ENCODE measurements at places on chromosomes 13 and 19.

DNA sequence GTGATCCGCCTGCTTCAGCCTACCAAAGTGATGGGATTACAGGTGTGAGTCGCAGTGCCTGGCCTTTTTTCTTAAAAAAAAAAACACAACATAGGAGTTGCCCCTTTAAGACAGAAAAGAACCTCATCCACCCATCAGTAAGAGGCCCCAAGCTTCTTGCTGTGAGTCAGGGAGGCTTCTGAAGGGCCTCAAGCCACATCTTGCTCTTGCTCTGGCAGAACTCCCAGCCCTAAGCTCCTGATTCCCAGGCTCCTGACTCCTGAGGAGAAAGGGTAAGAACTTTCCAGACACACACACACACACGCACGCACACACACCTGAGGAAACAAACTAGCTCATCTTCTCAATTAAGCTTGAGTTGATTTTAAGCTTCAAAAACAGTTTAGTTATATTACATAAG, 6.9 kb downstream of the ETFB start:
- DNase-seq, result no peak

- DNase-seq, result no peak
These were observed 717.3 kb downstream of the DACH1 start for GRCh38 chr13:71149498-71150363.

DNA sequence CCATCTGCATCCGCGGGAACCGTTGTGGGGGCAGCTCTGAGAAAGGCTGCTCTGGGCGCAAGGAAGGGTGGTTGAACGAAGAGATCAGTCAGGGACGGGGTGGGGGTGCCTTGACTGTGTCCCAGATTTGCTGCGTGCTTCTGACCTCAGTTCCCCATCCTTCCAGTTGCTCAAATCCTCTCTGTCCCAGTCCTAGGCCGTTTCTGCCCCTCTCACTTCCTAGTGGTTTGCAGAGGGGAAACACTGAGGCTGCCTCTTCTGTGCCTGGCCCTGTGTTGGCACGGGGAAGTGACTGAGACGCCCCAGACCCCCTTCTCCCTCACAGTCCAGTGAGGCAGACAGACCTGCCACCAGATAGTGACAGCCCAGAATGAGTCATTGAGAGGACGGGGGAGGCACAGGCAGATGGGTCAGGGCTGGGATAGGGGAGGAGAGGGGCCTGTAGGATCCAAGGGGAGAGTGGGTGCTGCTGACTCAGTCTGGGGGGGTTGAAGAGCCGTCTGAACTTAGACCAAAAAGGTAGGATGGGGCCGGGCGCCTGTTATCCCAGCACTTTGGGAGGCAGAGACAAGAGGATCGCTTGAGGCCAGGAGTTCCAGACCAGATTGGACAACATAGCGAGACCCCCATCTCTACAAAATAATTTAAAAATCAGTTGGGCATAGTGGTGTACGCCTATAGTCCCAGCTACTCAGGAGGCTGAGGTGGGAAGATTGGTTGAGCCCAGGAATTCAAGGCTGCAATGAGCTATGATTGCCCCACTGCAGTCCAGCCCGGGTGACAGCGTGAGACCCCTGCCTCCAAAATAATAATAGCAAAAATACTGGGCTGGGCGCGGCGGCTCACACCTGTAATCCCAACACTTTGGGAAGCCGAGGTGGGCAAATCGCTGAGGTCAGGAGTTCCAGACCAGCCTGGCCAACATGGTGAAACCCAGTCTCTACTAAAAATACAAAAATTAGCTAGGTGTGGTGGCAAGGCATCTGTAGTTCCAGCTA, 26.5 kb downstream of the NUMBL start:
- DNase-seq, result peak; percentile 21

- no peak for DNase-seq
These were observed 8.9 kb downstream of the LONP1 start for GRCh38 chr19:5711025-5711424.

DNA sequence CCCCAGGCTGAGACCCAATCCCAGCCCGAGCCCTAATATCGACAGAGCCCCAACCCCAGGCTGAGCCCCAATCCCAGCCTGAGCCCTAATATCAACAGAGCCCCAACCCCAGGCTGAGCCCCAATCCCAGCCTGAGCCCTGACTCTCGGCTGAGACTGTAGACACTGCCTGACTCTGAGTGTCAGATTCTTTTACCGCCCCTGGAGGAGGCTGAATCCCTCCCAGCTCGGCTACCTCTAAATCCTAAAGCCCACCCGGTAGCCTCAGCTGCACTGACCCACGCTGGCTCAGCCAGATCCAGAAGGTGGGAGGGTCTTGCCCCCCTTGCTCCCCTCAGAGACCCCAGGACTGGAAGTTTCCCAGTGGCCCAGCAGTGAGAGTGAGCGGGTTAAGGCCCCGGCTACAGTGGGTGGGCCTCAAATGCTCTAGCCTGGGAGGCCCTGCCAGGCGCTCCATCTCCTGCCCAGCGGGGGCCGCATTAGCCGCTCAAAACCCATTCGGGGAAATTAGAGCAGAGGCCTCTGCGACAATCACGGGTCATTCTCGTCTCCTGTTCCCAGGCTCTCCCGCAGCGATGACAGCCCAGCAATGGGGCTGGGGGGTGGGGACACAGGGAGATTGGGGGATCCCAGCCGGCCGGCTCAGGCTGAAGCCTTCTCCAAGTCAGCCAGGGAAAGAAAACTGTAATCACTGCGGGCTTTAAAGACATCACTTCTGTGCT, 43.8 kb downstream of the ZNRF4 start:
- DNase-seq, result no peak

- no peak for DNase-seq
These were observed 798.4 kb downstream of the PCDH17 start for GRCh38 chr13:58429917-58430316.

GRCh38 chr13:112245179-112245724, 130.9 kb upstream of the SPACA7 start:
- no peak for DNase-seq

DNA sequence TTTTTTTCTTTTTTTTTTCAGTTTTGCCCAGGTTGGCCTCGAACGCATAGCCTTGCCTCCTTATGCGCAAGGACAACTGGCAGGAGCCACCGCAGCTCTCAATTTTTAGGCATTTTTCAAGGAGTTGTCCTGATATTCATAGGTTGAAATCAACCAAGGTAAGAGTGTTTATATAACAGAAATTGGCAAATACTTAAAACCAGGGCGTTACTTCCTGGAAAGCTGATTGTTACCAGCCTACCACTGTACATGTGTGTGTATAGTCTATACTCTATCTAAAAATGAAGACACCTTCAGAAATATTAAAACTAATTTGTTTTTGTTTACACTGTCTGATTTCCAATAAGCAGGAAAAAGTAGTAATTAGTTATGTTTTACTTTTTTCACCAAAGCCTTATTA, 39.2 kb downstream of the GPC6 start:
- no peak for DNase-seq

DNA sequence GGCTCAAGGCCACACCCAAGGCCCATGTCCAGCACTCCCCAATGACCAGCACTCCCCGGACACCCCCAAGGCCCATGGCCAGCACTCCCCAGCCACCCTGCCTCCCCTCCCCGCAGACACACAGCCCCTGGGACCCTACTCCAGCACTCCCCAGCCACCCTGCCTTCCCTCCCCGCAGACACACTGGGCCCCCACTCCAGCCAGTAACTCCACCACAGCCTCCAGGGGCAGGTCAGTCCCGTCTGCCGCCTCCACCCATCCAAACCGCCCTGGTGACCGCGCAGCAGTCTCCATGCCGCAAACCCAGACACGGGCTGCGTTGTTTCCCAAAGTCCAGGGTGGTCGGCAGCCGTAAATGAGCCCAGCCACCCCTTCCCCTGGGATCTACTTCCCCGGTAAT, 70.7 kb downstream of the SPACA7 start:
- no peak for DNase-seq

DNA sequence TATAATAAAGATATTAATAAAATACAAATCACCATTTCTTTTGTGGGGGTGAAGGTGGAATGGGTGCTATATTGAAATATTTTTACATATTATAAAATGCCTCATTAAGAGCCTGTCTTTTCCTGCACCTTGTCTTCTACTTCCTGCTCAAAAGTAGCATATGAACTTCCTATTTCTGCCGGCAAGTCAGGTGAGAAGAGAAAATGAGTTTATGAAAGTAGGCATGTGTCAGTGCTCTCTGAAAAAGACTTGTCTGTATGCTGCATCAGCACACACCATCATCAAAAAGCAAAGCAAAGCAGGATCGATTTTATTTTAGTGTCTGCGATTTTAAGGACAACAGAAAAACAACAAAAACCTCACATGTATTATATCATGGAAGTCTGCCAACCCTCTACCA, 114.2 kb downstream of the RAP2A start:
- peak; percentile 42 for DNase-seq

- no peak for DNase-seq
These were observed 10.4 kb upstream of the ITM2B start for GRCh38 chr13:48222358-48223301.

- DNase-seq, result no peak
These were observed 31.5 kb downstream of the PEPD start for GRCh38 chr19:33490041-33490451.

GRCh38 chr19:5336195-5336965, 4.2 kb downstream of the PTPRS start:
- DNase-seq, result no peak

- DNase-seq, result no peak
These were observed 50.9 kb downstream of the PEPD start for GRCh38 chr19:33470686-33471085.

DNA sequence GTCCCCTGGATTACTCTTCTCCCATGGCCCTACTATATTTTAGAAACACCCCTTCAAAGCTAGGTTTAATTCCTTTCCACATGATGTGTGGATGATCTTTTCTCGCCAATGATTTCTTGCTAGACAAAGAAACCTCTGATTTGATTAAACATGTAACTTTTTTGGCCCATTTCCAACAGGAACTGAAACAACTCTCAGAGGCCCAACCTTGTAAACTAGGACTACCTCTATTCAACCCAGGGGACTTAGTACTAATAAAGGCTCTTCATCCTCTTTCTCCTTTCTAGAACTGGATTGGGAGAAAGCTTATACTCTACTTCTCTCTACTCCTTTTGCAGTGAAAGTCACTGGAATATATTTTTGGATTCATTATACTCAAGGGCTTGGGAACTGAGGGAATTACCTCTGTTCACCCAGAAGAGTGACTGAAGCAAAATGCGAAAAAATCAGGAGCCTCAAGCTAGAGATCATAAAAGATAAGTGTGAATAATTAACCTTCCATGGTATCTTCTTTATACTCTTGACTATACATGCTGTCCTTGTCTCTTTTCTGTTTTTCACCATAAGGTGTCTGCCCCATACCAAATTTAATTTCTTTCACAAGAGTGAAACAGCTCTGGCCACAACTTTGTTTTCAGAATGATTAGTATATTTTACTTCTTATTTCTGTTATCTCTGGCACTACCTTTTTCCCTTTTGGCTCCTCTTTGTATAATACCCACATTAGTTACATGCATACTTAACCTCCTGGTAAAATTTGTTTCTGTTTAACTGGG, 977.6 kb downstream of the SLITRK5 start:
- peak; percentile 16 for DNase-seq

DNA sequence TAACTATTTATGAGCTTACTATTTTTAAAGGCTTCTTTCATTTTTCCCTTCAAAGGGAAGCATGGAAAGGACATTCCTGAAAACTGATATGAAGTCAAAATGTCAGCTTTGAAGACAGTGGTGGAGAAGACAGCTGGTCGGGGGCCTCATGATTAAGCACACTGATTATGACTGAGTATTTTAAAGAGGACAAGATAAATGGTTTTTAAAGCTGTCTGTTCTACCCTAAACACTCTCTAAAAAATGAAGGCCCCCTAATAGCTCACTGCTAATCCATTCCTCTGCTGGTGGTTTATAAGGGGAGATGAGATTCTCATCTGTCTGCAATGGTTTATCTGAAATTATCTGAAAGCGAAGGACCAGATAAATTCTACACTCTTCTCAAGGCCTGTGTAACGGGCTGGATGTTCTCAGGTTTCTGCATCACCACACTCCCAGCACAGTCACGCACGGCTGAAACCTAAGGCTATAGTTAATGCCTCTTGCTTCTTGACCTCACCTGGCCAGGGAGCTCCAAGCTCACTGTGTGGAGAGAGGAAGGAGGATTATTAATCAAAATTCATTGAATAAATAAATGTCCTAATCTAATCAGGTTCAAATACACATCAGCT, 86.9 kb upstream of the DOCK9 start:
- no peak for DNase-seq

GRCh38 chr19:17405250-17406045, at the start of gene BST2:
BST2 (minus strand) TSS chr19:17405630; CDS start chr19:17405575, 55 bp downstream.
- peak; percentile 95 for DNase-seq

DNA sequence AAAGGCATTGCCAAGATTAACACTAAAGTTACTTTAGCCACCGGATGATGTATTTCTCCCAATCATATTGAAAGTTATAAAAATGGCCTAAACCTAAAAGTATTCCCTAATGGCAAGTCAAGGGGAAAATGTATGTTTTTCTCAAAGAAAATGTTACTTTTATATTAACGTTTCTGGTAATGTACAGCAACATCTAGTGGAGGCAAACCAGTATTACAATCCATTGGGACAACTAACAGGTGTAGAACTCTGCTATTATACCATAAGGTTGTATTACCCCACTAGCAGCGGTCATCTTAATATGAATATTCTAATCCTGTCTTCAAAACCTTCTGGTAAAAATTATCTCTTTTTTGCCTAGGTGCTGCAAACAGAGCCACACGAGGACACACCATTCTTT, 69.2 kb downstream of the ZNF100 start:
- no peak for DNase-seq

- no peak for DNase-seq
These were observed 7.7 kb upstream of the ZNF611 start for GRCh38 chr19:52742516-52742915.

GRCh38 chr19:21317821-21318220, 11.4 kb downstream of the ZNF708 start:
- DNase-seq, result no peak

DNA sequence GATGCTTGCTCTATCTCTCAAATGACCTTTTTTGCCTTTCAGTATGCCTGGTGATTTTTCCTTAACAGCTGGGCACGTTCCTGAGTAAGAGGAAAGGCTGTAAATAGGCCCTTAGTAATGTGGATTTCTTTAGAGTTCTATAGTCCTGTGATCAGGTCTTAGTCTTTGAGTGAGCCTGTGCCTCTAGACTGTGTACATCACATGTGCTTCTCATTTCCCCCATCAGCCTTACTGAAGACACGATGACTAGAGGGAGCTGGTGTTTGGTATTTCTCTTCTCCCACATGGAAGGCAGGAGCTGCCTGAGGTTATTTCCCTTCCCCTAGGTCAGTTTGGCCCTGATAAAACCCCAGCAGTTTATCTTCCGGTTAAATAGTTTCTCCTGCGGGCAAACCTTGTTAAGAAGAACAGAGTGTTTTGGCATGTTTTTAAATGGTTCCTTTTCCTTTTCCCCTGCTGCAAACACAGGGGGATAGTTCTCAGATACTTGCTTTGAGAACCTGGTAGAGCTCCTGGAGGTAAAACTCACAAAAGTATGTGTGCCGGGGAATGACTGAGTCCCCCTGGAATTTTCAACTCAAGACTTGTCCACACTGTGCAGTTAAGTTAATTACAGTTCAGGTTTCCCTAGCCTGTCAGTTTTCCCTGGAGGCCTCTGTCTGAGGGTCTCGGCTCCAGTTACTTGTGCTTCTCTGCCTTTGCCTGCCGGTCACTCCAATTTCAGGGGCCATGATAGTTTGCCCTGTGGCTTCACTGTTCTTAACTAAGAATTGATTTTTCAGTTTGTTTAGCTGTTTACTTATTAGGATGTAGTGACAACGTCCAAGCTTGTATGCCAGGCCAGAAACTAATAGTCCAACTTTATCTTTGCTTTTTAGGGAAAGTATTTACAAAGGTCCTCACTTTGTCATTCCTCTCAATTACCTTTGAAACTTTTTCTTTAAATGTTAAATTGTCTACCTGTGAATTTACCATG, 94.4 kb downstream of the URI1 start:
- no peak for DNase-seq

Measured in GM12865 (cell line).